SJCRH30 (cell line): ENCODE measurements at places on chromosomes 4 and X. TPM values are rescaled to one million over a fixed set of nuclear protein-coding genes. Genes with fewer than 3 reads are reported as not detected.

DNA sequence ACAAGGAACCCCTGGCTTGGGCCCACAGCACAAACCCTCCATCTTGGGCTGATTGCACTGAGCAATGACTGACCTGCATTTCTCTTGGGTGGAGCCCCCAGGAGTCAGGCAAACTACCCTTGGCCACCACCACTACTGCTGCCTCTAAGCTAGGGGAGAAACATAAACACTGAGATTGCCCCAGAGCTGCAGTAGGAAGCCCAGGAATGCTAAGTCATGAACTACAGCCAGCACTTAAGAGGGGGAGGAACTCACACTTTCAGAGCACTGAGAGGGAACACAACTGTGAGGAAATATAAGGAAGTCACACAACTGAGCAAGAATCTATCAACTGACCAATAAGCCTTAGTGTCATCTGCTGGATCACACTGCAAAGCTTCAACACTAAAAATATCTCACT lies 111.6 kb upstream of the PPP3CA start:
- no peak for DNase-seq
- no peak overlapping the region for H3K27ac ChIP-seq
- no peaks in the 10 kb centered on the region for H3K27me3 ChIP-seq
- no peaks in the 10 kb centered on the region for H3K4me1 ChIP-seq
- no peak overlapping the region for H3K4me3 ChIP-seq

Gene DCAF12L2
- total RNA-seq = not detected in 2 replicates

DNA sequence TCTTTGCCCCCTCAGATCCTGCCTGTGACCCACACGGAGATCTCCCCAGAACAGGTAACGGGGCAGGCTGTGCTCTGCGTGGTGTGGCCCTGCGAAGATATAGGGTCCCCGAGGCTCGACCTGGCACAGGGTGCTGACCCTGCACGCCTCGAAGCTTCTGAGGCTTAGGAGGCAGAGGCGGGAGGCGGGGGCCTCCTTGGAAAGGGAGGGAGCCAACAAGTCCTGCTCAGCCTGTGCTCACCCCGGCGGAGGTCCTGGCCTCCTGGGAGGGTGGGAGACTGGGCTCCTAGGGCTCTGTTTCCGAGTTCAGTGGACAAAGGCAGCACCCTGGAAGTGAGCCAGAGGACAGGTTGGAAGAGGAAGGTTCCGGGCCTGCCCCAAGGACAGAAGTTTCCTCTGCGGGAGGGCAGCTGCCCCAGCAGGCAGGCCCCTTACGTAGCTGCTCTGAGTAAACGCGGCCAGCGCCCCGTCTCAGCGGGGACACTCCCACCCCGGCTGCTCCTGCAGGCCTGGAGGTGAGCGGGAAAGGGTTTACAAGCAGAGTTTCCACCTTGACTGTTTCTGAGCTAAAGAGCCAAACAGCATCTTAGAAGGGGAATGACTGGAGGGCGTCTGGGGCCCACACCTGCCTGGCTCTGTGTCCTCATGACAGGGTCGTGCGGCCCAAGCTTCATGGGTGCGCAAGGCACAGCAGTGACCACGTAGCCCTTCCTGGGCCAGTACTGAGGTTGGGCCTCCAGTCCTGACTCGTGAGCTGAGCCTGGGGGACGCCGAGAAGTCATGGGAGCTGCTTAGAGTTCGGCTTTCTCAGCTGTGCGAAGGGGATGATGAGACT lies 16.1 kb downstream of the TMEM175 start:
- H3K27ac ChIP-seq = no peak overlapping the region
- DNase-seq = no peak

DNA sequence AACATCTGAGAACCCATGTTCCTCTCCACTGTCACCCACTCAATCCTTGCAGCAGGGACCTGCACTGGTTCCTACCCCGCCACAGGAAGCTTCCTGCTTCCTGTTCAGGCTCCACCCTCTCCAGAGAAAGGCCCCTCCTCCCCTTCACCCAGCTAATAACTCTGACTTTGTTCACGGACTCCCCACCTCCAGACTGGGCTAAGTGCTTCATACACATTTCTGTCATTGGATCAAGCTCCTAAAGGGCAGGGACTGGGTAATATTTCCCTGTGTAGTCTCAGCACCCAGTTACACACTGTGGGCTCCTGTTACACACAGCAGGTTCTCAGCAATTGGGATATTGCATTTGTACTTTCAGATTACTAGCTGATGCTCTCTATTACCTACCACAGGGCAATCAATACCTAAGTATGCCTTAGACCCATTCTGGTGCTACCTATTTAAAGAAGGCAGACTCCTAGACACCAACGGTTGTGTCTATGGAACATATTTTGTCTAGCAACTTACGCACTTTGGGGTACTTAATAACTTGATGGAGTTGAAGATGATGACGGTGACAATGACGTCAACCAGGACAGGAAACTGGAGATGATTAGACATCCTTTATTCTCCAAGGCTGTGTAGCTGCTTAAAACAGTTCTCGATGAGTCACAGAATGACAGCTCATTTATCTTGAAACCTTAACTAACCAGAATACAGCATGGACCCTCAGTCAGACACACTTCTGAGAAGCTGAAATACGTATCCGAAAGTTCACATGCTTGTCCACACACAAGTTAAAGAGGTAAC lies 58.1 kb downstream of the MAML3 start:
- no peaks in the 10 kb centered on the region for H3K4me1 ChIP-seq
- no peaks in the 10 kb centered on the region for H3K36me3 ChIP-seq
- H3K27ac ChIP-seq = no peak overlapping the region
- DNase-seq = no peak
- H3K27me3 ChIP-seq = no peaks in the 10 kb centered on the region
- H3K4me3 ChIP-seq = no peak overlapping the region

DNA sequence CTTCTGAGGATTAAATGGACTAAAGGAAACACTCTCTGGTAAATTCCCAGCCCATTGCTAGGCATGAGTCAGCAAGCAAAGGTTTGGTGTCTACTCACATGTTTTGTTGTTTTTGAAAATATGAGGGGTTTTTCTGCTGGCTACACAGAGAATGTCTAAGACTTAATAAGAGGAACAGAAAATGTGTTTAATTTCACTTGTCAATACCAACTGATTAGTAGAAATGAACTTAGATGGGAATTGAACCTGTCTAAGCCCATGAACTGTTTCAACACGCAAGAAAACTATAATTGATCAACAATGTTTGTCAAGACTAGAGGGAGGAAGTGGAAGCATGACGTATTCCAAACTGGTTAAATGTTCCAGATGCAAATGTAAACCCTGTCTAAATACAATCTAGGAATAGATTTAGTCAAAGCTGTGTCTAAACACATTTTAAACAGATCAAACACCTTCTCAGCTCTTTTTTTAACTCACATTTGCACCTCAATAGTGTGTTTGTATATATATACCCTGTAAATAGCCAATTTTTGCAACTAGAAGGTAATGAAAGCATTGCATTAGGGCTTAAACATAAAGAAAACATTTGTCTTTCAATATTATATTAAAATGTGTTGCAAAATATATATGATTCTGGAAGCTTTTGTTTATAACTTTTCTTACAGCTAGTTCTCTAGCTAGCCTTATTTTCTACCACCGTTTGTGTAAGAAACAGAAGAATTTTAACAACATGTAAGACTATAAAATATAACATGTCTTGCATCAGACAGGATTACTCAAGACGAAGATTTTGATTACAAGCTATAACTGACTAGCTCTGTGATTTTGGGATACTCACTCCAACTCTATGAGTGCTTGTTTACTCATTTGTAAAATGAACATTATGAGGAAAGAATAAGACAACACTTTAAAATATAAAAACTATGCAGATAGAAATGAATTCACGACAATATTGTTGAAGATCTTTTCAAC lies 607.8 kb downstream of the FSTL5 start:
- no peaks in the 10 kb centered on the region for H3K27me3 ChIP-seq
- H3K4me1 ChIP-seq = peaks cover 11% of the 10 kb centered on the region
- no peak overlapping the region for H3K4me3 ChIP-seq

GRCh38 chr4:17915439-17915838 lies 104.7 kb downstream of the NCAPG start:
- no peaks in the 10 kb centered on the region for H3K36me3 ChIP-seq
- no peak for DNase-seq
- H3K4me3 ChIP-seq = no peak overlapping the region
- no peaks in the 10 kb centered on the region for H3K4me1 ChIP-seq

DNA sequence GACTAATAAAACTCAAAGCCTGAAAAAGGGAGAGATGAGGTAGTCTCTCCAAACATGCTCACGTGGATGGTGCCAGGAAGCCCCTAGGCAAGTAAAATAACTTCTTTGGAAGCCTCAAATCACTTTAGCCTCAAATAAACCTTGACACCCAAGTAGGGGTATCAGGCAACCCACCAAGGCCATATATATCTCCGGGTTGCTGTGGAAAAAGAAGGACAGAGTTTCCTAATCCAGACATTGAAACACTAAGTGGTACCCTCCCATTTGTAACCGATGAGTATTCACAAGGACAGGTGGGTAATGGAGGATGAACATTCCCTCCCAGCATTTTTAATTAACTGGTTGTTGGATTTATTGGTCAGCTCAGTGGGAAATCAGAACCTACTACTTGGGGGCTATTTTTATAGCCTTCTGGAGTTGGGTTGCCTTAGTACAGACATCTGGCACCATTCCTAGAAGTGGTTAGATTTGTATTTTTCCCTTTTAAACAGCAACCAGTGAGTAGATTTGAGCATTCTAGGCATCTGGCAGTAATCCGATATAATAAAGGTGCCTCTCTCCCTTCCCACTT lies 87.7 kb downstream of the GPC3 start:
- H3K27me3 ChIP-seq = no peaks in the 10 kb centered on the region
- H3K27ac ChIP-seq = no peak overlapping the region
- H3K4me1 ChIP-seq = peaks cover 8% of the 10 kb centered on the region; the same call in 1 of the 2 replicates
- H3K4me3 ChIP-seq = no peak overlapping the region
- DNase-seq = peak; percentile 56

GRCh38 chr4:25884031-25884782 lies 21.4 kb upstream of the SEL1L3 start:
- H3K4me3 ChIP-seq = no peak overlapping the region
- H3K27me3 ChIP-seq = no peaks in the 10 kb centered on the region
- H3K4me1 ChIP-seq = no peaks in the 10 kb centered on the region
- H3K27ac ChIP-seq = no peak overlapping the region
- no peaks in the 10 kb centered on the region for H3K36me3 ChIP-seq

GRCh38 chr4:116438981-116439729 lies 646.2 kb downstream of the TRAM1L1 start:
- no peaks in the 10 kb centered on the region for H3K27me3 ChIP-seq
- DNase-seq = no peak
- H3K27ac ChIP-seq = no peak overlapping the region
- no peaks in the 10 kb centered on the region for H3K36me3 ChIP-seq

Gene MRFAP1L1
- 88.4 and 88.7 TPM in 2 replicates for total RNA-seq

GRCh38 chr4:122832732-122833131 lies 6.1 kb downstream of the FGF2 start:
- H3K27me3 ChIP-seq = no peaks in the 10 kb centered on the region
- peak; percentile 45 for DNase-seq
- no peaks in the 10 kb centered on the region for H3K36me3 ChIP-seq
- H3K4me1 ChIP-seq = peaks cover 13% of the 10 kb centered on the region
- no peak overlapping the region for H3K4me3 ChIP-seq

DNA sequence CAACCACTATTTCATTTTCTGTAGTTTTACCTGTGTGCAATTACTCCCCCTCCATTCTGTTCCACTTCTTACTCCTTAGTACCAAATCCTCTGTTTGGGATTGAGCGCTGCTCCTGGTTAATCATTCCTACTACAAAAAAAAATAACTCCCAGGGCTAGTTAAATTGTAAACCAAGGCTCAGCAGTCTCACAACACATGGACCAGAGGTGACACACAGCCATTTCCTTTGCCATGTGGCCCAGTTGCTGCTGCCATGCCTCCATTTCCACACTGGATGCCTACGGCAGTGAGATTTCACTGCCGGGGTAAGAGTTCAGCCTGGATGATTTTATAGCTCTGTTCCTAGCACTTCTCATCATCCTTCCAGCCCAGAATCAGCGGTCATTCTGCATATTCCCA lies 107.2 kb downstream of the AKAP4 start:
- DNase-seq = no peak
- H3K27me3 ChIP-seq = no peaks in the 10 kb centered on the region
- H3K4me1 ChIP-seq = no peaks in the 10 kb centered on the region
- no peak overlapping the region for H3K27ac ChIP-seq
- H3K4me3 ChIP-seq = no peak overlapping the region

Gene SHOX
- total RNA-seq = not detected in 2 replicates

- no peaks in the 10 kb centered on the region for H3K36me3 ChIP-seq
- H3K4me3 ChIP-seq = no peak overlapping the region
- no peaks in the 10 kb centered on the region for H3K27me3 ChIP-seq
- DNase-seq = peak; percentile 6
These were observed 119.8 kb downstream of the NEK1 start for GRCh38 chr4:169492436-169493163.

GRCh38 chr4:18608908-18609533 lies 587.5 kb upstream of the LCORL start:
- H3K4me1 ChIP-seq = no peaks in the 10 kb centered on the region
- H3K27ac ChIP-seq = no peak overlapping the region

DNA sequence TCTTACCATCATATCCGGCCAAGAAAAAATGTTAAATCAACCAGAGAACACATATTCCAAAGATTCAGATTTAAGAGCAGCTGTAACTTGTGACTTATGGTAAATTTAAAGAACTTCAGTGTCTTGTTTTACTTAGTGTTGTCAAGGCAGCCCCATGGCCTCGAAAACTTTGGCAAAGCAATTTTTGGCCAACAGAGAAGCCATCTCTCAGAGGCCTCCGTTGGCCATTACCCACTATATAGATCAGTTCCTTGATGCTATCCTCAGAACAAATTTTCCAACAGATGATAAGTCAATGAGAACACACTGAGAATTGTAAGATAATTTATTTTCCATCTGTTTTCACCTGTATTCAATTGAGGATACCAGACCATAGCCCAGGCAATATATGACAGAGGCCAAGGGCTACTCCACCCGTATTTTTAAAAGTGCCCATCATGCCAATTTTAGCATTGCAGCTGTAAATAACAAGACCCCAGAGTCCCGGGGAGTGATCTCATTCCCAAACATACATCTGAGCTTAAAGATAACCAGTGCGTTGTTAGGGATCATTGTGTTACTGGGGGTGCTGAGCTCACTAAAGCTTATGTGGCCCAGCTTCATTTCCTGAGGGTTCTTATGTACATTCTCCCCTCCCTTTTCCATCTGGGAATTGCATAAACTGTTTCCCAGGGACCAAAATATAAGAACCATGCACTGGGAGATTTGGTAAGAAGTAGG lies 50.0 kb upstream of the PDHA1 start:
- H3K27ac ChIP-seq = no peak overlapping the region
- H3K4me1 ChIP-seq = no peaks in the 10 kb centered on the region
- no peaks in the 10 kb centered on the region for H3K36me3 ChIP-seq
- DNase-seq = no peak

Gene FAM184B
- 0.02 and 0.10 TPM in 2 replicates for total RNA-seq

DNA sequence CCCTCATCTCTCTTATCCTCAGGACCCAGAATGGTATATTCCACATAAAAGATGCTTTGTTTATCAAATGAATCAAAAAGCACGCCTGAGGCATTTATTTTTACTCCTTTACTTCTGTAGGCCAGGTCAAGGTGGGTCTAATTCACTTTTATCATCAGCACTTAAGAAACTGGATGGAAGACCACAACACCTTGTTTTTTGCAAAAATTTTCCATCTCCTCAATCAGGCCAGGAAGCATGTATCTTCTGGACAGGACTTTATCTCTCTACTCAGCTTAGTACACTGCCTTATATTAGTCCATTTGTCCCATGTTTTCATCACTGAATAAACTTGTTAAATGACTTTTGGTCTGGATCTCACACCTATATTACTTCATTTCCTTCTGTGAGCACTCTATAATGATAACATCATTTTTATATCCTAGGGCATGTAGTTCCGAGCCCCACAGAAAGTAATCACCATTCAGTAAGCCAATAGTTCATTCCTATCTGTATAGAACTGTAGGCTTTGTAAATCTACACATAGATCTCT lies 260.5 kb downstream of the CHIC1 start:
- no peak for DNase-seq
- H3K27me3 ChIP-seq = no peaks in the 10 kb centered on the region
- H3K4me1 ChIP-seq = no peaks in the 10 kb centered on the region
- no peak overlapping the region for H3K27ac ChIP-seq
